ENCODE measurements at places on chromosomes 16 and 17.
A peak's percentile ranks its signal among the peaks of the same experiment; 100 is the strongest.

DNA sequence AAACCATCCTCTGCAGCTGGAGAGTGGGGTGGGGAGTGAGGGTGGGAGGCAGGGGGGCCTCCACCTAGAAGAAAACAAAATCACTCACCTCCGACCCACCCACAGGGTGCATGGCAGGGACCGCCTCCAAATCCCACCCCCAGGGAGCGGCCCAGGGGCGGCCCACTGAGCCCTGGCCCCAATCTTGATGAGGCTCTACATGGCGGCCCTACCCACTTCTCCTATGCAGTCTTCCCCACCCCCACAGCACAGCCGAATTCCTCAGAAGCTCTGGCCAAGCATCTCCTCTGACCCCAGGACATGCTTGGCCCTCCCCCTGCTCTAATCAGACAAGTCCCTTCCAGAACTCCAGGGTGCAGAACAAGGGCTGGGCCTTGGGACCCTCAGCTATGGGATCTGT, 18.2 kb upstream of the FASN start:
- no peak for DNase-seq

GRCh38 chr17:40099619-40100418, 570 bp downstream of the NR1D1 start:
- no peak for DNase-seq

GRCh38 chr16:11670171-11671131, 2.2 kb downstream of the SNN start:
- no peak for DNase-seq

DNA sequence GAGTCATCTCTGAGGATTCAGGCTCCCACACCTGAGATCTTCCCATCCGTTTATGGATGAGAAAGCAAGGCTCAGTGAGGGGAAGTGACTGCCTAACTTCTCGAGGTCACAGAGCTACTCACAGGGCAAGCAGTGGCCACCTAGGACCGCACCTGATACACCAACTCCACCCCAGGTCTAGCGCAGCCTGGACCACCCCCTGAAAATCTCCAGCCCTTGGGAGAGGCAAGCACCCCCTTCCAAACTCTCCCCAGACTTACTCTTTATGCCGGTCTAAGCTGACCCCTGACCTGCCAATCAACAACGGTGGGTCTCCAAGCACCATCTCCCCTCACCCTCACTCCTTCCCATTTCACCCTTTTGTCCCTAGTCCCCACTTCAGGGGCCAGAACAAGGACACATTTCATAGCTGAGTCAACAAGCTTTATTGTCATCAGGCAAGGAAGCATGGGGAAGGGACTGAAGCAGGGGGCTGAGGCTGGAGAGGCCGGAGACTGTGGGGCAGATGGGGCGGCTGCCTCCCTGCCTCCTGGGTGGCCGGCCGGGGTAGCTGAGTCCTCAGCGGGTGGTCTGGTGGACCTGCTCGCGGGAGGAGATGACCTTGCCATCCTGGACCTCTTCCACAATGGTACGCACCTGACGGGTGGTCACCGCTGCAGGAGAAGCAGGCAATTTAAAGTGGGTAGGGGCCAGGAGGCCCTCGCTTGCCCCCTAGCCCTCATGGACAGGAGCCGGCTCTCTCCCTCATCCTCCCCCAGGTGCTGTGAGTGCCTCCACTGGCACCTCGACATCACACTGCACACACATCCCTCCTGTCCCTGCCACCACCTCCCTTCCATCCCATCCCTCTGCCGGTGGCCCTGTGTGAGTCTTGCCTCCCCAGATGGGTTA, 5.1 kb downstream of the KRT17 start:
- no peak for DNase-seq

- DNase-seq, result no peak
Observed at GRCh38 chr16:67922740-67923139, 8.9 kb downstream of the CTRL start.

DNA sequence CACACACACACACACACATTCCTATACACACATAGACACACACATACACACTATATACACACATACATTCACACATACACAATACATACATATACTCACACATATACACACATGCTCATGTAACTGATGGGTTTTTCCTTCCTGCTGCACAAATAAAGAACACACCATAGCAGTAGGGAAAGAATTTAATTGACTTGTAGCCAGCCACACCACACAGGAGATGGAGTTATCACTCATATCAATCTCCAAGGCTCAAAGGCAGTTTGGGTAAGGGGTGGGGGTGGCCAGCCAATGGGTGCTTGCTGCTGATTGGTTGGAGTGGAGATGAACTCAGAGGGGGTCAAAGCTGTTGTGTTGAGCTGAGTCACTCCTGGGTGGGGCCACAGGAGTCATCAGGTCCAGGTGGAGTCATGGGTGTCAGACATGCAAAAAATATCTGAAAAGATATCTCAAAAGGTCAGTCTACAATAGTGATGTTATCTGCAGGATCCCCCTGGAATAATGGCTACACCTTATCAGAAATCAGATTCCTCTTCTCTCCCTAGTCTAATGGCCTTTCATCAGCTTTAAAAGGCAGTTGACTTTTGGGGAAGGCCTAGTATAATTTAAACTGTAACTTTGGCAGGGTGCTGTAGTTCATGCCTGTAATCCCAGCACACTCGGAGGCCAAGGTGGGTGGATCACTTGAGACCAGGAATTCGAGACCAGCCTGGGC, 46.1 kb downstream of the WSB1 start:
- no peak for DNase-seq

- no peak for DNase-seq
Observed at GRCh38 chr17:13478326-13478830, 123.4 kb downstream of the HS3ST3A1 start.

GRCh38 chr16:946048-946395, 24.8 kb downstream of the LMF1 start:
- DNase-seq, result no peak

DNA sequence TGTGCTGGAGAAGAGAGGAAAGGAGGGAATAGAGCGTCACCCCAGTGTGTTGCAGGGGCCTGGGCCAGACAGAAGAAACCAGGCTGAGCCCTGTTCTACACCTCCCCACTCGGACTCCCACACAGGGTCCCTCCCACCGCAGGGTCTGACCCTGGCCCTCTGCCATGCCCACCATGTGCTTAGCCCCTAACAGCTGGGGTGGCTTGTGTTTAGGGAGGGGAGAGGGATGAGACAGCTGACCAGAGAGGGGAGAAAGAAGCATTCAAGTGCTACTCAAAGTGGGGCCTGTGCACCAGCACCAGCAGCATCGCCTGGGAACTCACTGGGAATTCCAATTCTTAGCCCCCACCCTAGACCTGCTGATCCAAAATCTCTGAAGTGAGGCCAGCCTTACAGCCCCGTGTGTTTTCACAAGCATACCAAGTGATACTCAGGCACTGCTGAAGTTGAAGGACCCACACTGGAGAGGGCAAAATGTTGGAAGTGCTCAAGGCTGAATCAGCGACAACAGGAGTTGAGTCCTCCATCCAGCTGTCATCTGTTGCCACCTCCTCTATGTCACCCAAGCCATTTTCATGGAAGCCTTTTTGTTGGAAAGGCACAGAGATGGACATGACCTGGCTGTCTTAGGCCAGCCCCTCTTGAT, 47.0 kb downstream of the FZD2 start:
- no peak for DNase-seq

DNA sequence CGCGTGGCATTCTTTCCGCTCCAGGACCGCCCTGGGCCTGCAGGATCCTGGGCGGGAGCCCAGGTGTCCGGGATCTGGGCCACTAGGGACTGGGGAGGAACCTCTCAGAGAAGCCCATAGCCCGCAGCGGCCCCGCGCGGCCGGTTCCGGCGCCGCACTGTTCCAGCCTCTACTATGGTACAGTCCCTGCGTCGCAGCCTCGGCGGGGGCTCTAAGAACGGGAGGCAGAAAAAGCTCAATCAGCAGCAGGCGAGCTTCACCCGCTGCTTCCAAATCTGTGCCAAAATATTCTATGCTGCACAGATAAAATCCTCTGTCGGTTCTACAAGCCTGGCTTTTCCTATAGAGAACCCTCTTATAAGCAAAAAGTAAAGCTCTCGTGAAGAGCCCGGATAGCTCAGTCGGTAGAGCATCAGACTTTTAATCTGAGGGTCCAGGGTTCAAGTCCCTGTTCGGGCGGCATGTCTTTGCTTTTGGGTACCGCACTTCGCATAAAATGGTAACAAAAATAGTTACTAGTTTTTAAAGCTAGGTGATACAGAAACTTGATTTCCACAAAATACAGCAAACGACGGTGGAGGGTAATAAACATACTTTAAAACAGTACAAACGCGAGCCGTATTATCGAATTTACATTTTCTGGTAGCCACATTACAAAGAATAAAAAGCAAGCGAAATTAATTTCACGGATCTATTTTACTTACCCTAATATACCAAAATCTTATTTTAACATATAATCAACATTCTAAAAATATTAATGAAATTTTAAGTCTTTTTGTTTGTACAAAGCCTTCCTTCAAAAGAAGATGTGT, 661 bp upstream of the ALOXE3 start:
- peak; percentile 91 for DNase-seq

DNA sequence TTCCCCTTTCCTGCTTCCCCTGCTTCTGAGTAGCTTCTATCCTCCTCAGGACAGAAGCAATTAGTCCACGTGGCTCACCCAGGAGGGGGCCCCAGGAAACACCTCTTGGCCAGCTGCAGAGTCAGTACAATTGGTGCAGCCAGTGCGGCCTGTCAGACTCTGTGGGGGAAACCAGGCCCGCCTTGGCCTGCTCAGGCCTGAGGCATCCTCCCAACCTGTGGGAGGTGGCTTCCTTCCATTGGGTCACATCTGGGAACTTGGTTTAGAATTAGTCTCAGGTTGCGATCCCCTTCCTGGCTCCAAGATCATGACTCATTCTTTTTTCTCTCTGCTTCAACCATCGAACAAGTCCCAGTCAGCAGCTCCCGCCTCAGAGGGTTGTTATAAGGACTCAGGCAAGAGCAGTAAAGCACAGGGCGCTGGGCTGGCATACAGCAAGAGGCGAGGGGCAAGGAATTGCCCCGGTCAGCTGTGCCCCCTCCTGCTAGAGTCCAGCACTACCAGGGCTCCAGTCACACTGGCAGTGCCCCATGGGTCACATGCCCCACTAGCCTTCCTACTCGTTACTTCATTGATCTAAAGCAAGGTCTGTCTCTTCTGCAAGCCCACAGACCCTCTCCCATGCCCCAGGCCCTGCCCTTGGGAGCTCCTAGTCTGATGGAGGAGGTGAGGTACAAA, 8.1 kb upstream of the EPX start:
- no peak for DNase-seq

GRCh38 chr17:60151355-60151754, 1.6 kb downstream of the CA4 start:
- peak; percentile 67 for DNase-seq

GRCh38 chr16:64858076-64858475, 263.8 kb downstream of the CDH11 start:
- DNase-seq, result no peak

DNA sequence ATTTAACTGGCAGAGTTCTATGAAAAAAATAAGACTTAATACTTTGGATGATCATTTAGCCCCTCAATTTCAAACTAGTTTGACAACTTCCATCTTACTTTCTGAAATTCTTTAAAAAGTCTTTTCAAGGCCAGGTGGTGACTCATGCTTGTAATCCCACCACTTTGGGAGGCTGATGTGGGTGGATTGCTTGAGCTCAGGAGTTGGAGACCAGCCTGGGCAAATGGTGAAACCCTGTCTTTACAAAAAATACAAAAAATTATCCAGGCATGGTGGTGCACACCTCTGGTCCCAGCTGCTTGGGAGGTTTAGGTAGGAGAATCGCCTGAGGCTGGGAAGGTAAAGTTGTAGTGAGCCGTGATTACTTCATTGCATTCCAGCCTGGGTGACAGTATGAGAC, 154.4 kb downstream of the TANC2 start:
- no peak for DNase-seq

DNA sequence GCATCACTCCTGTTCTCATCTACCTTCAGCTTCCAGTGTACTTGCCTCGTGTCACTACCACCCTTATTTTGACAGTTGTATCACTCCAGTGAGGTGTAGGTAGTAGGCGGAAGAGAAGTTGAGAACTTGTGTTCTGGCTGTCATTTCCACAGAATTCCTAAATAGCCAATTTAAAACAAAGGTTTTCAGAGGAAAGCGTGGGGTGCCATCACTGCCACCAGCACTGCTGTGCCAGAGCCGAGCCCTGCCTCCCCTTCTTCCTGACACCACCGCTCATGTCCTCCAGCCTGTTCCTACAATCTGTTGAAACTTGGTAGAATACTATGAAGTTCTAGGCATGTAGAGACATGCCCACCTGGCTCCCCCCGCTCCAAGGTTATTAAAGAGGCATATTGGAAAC, 215.8 kb downstream of the TANC2 start:
- DNase-seq, result no peak

GRCh38 chr17:12390631-12391030, 275.1 kb upstream of the MYOCD start:
- DNase-seq, result no peak

- DNase-seq, result no peak
Observed at GRCh38 chr16:48246066-48246465, 1.3 kb downstream of the ABCC11 start.

DNA sequence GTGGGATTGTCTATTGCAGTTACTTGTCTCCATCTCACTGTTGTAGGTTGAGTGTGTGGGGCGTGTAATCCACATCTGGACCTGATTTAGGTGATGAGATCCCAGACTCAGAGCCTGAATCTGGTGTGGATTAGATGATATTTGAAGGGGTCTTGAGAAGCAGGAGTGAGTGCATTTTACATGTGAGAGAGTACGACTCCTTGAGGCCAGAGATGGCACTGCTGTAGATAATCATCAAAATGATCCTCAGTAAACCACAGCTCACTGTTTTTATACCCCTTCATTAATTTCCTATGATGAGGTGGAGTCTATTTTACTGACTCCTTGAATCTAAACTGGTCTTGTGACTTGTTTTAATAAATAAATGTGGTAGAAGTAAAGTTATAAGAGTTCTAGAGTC, 732.5 kb downstream of the KCNJ2 start:
- DNase-seq, result no peak

GRCh38 chr16:79897453-79898146, 297.1 kb upstream of the MAF start:
- no peak for DNase-seq

DNA sequence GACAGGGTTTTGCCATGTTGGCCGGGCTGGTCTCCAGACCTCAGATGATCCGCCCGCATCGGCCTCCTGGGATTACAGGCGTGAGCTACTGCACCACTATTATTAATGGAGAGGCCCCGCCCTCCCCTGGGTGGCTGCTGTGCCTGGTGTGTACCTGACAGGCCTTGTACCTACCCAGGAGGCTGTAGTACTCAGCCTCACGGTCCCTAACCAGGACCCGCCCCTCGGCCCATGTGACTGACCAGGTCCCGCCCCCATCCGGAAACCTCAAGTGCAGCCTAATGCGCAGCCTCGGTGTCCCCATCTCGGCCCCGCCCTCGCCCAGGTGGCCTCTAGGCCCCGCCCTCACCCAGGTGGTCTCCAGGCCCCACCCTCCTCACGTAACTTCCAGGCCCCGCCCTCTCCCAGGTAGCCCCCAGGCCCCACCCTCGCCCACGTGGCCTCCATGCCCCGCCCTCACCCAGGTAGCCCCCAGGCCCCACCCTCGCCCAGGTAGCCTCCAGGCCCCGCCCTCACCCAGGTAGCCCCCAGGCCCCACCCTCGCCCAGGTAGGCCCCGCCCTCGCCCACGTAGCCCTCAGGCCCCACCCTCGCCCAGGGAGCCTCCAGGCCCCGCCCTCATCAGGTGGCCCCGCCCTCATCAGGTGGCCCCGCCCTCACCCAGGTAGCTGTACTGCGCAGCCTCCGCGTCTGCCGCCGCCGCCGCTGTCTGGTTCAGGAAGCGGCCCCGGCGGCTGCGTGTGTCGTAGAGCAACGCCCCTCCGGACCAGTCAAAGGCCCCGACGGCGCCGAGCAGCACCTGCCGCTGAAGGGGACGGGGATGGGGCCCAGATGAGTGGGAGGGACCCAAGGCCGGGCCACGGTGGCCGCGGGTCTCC, 31.0 kb downstream of the HASPIN start:
- no peak for DNase-seq

GRCh38 chr16:17364319-17365210, 106.2 kb downstream of the XYLT1 start:
- DNase-seq, result no peak

All from WERI-Rb-1 (cell line).